ENCODE measurements at places on chromosomes 5 and 9.

DNA sequence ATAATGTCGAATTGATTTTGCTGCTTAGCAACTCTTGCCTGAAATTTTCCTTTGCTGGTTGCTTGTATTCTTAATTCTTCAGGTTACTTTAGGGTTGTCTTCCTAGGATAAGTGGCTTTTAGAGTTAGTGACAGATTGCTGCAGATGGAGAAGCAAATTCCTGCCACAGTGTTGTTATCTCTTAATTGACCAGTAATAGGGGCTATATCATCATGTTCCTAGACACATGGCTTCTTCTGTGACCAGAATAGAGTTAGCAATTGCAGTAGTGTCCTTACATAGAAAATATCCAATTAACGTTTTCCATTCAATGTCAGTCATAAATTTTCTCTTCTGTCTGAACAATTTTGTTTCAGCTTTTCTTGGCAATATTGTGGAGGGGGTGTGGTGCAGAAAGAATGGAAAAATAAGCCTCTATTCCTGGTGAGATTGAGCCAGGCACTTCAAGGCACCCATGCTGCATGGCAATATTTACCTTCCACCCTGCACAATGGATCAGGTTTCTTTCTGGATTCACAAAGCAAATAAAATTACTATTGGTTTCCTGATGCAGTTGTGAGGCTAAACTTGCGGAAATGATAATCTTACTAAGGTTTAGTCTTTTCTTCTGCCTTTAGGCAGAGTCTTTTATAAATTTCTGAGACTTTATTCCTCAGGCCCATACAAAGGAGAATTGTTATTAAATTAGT lies 1481.5 kb downstream of the EFNA5 start:
- no peak for DNase-seq

GRCh38 chr5:128109766-128110165 lies 26.2 kb downstream of the SLC12A2 start:
- no peak for DNase-seq

DNA sequence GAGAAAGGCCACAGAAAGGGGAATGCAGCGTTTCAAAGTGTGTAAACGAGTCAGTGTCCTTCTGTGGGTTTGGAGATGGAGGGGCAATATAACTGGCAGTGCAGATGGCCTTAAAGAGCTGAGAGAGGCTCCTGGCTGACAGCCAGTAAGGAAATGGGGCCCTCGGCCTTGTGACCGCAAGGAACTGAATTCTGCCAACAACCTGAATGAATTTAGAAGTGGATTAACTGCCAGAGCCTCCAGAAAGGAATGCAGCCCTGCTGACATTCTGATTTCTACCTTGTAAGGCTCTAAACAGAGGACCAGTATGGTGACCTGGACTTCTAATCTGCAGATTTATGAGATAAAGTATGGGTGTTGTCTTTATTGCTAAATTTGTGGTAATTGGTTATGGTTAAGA lies 17.5 kb upstream of the NREP start:
- DNase-seq: peak; percentile 36

DNA sequence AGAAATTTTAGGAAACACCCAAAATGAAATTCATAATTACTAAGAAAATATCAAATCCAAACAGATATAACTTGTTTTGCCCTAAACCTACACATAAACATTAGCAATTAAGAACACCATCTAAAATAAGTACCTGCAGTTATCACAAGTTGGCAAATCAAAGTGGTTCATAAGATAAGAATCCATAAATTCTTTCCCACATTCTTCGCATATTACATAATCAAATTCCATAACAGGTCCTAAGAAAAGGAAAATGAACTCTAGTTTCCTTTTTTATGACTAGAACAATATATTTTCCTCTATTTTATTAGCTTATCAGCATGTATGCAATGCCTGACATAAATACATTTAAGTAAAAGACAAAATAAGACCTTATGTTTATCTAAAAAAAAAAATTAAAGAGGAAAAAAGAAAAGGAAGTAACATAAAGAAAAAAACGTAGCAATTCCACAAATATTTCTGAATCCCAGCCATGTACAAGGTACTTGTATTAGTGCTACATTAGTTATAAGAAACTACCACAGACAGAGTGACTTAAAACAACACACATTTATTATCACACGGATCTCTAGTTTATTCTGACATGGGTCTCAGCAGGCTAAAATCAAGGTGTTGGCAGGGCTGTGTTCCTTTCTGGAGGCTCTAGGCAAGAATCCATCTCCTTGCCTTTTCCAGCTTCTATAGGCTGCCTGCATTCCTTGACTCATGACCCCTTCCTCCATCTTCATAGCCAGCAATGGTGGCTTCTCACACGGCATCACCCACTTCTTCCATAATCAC lies 7.5 kb downstream of the XPA start:
- DNase-seq: no peak

- peak; percentile 65 for DNase-seq
Observed at GRCh38 chr9:116572095-116572748, 114.9 kb upstream of the TRIM32 start.

DNA sequence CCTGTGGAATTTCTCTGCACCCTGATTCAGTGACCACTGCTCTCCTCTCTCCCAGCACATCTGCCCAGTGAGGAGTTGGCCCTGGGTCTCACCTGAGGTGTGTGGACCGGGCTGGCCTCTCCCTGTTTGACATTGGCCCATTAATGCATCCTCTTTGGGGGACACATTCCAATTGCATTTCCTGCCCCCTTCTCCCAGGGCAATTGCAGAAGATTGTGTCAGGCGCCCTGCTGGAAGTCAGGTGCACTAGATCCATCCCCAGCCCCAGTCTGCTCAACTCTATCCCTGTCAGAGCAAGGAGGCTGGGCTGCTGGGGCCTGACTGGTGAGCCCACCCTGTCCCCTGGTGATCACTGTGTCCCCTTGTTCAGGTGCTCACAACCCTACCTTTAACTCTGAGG lies 84.5 kb downstream of the LMX1B start:
- DNase-seq: no peak
